ENCODE measurements at places on chromosomes 7 and 10.

- DNase-seq = no peak
Observed at GRCh38 chr7:26381476-26382353, 90.1 kb downstream of the SNX10 start.

- no peak for DNase-seq
Observed at GRCh38 chr10:79391231-79392019, 44.2 kb downstream of the PPIF start.

GRCh38 chr7:801940-802381, 30.3 kb upstream of the SUN1 start:
- DNase-seq = no peak

GRCh38 chr7:136677471-136678365, 190.7 kb upstream of the CHRM2 start:
- DNase-seq = no peak

DNA sequence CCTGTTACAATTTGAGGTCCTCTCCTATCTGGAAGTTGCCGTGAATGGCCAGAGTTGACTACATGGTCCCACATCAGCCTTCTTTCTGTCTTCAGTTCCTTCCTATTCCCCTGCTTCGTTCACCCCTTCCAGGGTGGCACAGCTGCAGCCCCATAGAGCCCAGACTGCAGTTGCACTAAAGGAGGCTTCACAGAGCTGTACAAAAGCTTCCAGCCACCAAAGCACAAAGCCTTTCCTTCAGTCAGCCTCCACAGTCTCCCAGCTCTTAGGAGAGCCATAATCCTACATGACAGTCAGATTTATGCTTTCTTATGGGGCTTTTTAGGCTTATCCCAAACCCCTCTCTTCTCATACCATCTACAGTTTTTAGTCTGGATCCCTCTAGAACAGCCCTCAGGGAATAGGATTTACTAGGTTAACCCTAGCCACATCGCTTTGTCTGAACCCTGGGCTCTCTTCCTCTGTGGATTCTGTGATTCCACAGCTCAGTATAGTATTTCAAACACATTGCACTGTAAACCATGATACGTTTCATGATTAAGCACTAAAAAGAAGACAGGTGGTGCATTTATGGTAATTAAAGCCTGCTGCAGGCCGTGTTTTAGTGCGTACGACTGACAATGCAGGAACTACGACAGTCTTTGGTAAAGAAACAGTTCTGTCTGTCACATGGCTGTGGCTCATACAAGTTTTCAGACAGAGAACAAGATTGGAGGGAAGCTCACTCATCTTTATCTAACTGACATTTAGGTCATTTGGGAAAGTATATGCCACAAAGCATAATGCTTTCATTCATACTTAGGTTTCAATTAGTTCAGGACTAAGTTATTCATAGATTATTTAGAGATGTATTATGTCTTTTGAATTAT, 208.3 kb upstream of the KMT2E start:
- no peak for DNase-seq
